ENCODE measurements at places on chromosomes 13 and 19.

- no peak for DNase-seq
Observed at GRCh38 chr19:33628921-33629825, 7.4 kb downstream of the CHST8 start.

DNA sequence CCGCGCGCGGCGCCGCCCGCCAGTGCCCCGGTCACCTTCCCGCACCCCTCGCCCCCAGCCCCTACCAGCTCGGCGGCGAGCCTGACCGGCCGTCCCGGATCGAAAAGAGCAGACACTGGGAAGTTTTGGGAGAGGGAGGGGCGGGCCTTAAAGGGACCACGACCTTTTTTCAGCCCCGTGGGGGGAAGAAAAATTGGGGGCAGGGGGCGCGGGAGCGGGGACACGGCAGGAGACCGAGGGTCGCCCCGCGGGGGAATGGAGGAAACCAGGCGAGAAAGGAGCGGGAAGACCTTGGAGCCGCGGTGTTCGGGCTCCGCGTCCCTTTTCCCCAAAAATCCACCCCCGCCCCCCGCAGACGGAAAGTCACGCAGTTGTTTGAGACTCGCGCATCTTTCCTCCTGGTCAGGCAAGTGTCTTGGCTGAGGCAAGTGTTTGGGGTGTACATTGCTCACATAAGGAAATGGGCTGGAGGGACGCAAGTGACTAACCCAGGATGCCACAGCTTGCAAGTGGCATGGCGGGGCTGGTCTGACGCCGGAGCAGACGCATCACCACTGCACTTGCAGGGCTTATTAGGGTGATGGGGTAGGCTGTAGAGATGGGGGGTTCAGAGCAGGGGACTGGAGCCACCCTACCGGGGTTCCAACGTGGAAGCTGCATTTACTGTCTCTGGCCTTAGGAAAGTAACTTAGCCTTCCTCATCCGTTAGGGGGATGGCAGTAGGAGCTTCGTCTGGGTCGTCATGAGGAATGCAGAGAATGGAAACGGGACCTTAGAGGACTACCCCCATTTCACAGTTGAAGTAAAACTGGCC is 2.7 kb upstream of the HNRNPL start:
- peak; percentile 50 for DNase-seq

- DNase-seq = no peak
Observed at GRCh38 chr19:56141417-56141993, 418 bp downstream of the ZNF444 start.

DNA sequence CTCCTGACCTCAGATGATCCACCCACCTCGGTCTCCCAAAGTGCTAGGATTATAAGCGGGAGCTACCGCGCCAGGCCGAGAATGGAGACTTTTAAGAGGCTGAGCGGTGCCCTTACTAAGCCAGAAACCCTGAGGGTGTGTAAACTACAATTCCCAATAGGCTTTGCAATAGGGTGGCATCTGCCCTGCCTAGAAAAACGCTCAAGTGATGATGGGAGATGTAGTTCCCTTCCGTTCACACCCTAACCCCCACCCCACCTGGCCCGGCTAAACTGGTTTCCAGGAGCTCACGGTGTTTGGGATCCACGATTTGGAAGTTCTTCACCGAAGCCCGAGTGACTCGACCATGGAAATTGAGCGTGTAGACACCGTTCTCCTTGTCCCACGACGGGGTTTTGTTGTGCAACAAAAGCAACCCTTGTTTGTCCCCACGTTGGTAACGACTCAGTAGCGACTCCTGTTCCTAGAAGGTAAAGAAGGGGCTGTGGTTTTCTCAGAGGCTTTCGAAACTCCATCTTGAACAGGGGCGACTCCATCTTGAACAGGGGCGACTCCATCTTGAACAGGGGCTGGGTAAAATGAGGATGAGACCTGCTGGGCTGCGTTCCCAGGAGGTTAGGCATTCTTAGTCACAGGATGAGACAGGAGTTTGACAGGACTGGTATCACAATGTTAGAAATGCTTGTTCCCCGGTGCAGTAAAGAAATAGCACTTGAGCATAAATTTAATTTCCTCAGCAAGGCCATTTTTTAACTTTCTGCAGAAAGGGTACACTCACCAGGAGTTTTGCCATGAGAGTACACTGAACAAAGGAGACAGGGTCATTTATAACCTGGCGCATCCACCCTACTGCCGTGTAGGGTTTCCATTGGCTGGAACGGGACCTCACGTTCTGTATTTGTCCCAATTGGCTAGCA is 9.8 kb downstream of the PPP1R15A start:
- peak; percentile 30 for DNase-seq

DNA sequence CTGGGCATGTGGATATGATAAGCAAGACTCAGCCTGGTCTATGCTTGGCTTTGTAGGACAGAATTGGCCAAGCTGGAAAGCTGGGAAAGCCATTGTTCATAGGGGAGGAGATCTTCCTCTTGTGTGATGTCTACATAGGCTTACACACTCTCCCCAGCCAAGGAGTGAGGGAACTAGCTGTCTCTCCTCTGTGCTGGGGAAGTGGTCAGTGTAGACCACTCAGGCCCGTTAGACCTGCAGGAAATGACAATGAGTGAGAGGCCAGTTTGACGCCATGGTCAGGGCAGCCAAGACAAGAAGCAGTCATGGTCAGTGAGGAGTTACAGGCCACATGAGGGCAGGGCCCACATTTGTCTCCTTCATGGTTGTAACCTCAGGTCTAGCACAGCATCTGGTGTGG is 159.1 kb upstream of the KL start:
- no peak for DNase-seq

GRCh38 chr19:45638930-45639729 is at the start of gene EML2:
EML2 (minus strand) TSS chr19:45639397; CDS start chr19:45639376, 21 bp downstream.
- peak; percentile 47 for DNase-seq

- DNase-seq = no peak
Observed at GRCh38 chr13:44540761-44541434, 35.2 kb downstream of the TSC22D1 start.

- DNase-seq = no peak
Observed at GRCh38 chr19:7997809-7998480, 7.5 kb downstream of the ELAVL1 start.

- no peak for DNase-seq
Observed at GRCh38 chr13:27347211-27347772, 76.7 kb downstream of the RASL11A start.

- peak; percentile 77 for DNase-seq
Observed at GRCh38 chr19:10390652-10391286, 10.4 kb upstream of the TYK2 start.

- DNase-seq = no peak
Observed at GRCh38 chr13:93729383-93729782, 502.8 kb downstream of the GPC6 start.

DNA sequence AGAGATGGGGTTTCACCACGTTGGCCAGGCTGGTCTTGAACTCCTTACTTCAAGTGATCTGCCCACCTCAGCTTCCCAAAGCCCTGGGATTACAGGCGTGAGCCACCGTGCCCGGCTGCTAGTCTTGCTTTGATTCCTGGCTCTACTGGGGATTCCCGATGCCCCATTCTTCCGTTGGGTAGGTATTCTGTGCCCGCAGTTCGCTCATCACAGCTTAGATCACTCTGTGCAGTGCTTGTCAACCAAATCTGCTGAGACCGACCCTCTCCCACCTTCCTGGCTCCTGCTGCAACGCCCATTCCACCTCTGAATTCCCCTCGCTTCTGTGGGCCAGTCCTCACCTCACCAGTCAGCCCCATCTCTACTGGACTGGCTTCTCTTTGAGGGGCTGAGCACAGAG is 4.6 kb upstream of the ZNF414 start:
- no peak for DNase-seq

- DNase-seq = no peak
Observed at GRCh38 chr19:7942981-7943443, 454 bp downstream of the TIMM44 start.
